ENCODE measurements at places on chromosomes 4 and X. TPM values are rescaled to one million over a fixed set of nuclear protein-coding genes. Genes with fewer than 3 reads are reported as not detected.

DNA sequence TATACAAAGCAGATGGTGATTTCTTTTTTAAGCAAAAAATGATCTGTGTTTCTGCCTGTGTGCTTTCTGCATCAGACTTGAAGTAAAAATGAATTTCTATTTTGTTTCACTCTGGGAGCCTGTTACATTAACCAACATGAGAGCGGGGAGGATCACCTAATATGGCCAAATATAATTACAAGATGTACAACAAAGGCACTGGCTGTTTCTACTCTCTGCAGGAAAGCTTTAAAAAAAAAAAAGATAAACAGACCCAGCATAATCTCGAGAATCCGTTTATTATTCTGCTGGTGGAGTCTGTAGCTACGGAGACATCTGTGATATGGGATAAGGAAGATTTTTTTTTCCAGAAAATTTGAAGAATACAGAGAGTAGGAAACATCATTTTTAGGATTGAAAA lies 103.6 kb downstream of the COMMD8 start:
- no peak for DNase-seq

DNA sequence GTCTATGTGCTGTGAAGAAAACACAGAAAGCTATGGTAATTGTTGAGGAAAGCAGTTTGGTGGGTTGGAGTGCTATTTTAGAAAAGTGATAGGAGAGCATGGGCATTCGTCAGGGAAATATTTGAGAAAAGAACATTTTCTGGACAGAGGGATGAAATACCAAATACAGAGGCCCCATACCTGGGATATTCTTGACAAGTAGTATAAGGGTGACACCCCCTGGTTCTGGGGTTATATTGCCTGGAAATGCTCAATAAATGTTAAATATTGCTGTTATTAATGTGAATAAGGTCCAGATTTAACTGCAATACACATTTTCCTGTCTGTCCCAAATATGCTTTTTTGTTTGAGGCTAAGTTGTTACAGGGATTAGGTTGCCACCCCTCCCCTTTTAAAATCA lies 42.9 kb downstream of the WWC2 start:
- DNase-seq = no peak

PDGFRA gene
- total RNA-seq = not detected

AR gene
- total RNA-seq = 0.21 TPM
